ENCODE measurements at places on chromosomes 5 and 9.

DNA sequence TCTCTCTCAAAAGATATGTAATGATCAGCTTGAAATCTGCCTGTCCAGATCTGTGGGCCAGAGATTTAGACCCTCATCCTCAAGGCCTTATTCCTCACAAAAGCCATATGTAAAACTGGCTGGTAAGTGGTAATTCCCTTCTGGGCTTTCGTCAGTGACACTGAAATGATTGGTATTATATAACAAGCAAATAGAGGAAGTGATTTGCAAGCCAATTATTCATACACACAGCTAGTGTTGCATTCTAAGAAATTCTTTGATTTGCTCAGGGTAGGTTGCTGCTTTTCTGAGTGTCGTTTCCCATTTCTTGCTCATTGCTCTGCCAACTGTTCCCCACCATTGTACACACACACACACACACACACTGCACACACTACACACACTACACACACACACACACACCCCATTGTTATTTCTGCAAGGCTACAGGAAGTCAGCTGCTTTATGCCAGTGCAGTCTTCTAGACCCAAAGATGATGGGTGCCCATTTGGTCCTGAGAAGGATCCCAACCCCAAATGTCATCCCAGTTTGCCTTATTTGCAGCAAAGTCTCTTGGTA is 76.8 kb downstream of the PRLR start:
- no peak for DNase-seq

DNA sequence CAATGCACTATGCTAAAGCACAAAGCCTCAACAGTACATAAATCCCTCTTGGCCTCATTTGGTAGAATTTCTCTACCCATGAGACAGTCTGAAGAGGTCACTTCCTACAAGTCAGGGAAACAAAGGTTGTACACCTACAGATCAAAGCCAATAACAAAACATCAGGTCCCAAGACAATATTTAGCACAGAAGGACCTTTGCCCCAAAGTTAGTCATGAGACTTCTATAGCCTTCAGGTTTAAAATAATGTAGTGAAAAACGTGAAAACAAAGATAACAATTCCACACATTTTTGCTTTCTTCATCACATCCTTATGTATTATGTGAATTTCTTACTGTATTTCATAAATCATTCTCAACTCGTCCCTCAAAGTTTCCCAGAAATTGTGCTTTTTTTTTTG is 15.8 kb downstream of the AFF4 start:
- no peak for DNase-seq

DNA sequence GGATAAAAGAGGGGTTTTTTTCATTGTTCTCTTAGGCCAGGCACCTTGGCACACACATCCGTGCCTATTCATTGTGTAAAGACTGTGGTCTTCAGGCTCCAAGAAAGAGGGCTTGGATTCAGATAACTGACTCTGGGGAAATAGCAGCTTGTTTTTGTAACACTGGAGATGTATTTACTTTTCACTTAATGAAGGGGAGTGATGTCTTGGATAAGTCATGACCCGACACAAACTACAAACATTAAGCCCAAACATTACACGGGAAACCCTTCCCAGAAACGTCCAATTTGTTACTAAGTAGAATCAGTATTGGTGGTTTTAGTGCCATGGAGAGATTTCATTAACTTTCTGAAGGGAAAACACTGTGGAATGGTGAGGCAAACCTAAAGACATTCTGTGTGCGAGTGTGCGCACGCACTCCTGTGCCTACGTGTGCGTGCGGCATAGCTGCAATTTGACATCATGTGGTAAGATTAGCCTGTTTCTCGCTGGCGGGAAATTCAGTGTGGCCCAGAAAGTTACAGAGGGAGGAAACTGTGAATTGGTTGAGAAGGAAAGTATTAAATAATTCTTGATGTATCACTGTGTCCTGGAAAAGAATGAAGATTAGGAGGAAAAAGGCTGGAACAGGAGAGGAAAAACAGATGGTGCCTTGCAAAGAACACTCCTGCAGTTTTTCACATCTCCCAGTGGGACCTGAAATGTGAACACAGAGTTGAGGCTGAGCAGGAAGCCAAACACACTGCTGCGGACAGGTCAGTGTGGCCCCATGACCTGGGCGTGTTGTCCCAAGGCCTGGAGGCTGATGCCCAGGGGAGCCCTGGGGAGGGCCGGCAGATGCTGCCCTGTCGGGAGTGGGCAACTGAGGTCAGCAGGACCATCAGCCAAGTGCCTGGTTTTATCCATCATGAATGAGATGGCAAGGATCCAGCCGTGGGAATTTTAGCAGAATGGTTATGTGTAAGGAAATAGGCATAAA is 108.5 kb downstream of the GAS1 start:
- DNase-seq, result no peak

DNA sequence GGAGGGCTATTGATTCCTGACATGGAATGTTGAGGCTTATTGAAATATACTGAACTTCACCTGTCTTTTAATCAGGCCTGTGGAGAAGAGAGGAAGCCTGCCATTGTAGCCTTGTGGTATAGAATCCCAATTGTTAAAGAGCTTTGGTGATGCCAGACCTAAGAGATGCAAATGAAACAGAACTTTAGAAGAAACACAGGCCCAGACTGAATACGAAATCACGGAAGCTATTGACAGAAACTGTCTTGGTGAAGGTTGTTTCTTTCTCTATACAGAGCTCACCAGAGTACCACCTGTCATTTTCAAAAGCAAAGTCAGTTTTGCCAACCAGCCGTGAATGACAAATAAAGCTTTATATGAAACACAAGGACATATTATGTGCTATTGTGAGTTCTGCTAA is 660.3 kb downstream of the ISL1 start:
- DNase-seq, result no peak

DNA sequence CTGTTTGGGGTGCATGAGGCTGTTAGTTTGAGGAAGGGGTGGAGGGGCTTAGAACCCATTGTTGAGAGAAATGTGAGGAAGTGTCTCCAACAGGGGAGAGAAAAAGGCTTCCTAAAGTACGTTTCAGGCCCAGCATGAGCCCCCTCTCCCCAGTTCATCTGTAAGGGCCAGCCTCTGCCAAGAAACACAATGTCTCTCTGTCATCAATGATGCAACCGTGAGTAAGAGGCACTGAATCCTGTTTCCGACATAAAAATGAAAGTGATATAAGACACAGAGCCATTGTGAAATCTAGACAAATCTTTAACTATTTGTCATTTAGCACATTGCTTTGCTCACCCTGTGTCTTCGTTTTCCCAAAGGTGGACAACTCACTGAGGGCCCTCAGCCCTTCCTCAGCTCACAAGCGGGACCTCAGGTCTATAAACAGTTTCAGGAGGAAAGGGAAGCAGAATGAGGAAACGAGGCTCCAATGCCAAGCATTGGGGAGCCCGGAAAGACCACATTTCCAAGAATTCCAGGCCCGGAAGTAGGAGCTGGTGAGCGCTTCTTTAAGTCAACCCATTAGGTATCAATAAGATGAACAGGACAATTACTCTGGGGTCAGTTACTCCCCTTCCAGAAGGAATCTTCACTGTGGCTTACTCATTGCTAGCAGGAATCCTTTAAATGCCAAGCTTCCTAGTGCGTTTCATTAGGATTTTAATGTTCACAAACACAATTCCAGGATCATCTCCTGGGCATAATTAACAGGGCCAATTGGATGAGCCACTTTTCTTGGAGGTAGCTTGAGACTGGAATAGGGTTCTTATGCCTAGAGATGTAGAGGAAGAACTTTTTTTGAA is 59.0 kb upstream of the KLF4 start:
- no peak for DNase-seq

GRCh38 chr5:111694133-111694532 is 62.9 kb downstream of the NREP start:
- no peak for DNase-seq

DNA sequence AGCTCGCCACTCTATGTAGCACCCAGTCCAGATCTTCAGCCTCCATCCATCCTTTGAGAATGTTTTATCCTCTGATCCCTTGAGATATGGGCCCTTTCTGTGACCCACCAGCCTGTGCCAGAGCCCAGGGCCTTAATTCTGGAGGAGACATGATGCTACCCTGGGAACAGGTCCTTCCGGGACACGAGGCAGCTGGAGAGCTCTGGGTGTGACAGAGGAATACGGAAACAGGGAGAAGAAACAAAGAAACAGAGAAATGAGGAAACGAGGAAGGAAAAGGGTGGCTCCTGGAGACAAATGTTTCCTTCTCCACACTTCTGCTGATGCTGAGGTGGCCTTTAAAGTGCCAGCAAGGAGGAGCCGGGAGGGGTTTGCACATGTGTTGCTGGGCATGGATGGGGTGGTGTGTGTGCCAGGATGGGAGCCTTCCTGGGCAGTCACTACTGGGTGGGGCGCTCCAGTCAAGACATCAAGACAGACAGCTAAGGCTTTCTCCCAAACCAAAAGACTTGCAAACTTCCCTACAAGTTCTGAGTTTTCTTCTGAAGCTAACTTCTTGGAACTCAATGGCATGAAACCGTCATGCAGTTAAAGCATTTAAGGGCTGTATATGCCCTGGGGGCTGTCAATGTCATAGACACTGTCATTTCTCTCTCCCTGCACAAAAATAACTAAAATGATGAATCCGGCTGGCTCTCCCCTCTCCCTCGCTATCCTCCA is 22.8 kb upstream of the MARCHF6 start:
- no peak for DNase-seq

DNA sequence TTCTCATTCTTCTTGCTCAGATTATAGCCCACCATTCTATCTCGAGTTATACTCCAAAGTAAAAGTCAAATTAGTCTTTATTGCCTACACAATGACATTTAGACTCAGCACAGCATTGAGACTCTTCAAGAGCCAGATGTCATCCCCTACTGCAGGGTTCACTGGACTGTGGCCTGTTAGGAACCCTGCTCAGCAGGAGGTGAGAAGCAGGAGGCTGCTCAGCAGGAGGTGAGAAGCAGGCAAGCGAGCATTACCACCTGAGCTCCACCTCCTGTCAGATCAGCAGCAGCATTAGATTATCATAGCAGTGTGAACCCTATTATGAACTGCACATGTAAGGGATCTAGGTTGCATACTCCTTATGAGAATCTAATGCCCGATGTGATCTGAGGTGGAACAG is 12.7 kb upstream of the LIFR start:
- peak; percentile 53 for DNase-seq

- DNase-seq, result no peak
Measured at GRCh38 chr5:104084896-104085295, 522.3 kb upstream of the NUDT12 start.

- no peak for DNase-seq
Measured at GRCh38 chr9:114804505-114804904, 1.3 kb downstream of the TNFSF15 start.

GRCh38 chr9:130599625-130600024 is 20.2 kb downstream of the FUBP3 start:
- no peak for DNase-seq

DNA sequence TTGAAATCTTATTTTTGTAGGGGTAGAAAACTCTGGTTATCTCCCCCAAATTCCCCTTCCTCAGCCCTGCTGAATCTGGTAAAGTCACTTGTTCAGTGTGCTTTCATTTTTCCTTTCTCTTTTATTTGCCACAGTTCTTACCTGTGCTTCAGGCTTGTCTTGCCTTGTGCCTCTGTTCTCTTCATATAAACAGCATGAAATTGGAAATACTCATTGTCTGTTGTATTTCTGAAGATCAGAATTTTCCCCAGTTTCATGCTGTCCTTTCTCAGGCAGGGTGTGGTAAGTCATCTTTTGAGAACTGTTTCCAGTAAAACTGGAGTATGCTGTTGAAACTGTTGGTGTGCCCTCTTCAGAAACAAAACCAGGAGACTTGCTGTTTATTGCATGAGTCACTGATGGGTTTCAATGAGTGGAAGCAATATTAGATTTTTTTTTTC is 7.0 kb downstream of the PAM start:
- DNase-seq, result no peak

GRCh38 chr5:160375166-160375565 is 4.7 kb upstream of the C1QTNF2 start:
- DNase-seq, result no peak

GRCh38 chr5:173323106-173323798 is 5.0 kb downstream of the STC2 start:
- no peak for DNase-seq

DNA sequence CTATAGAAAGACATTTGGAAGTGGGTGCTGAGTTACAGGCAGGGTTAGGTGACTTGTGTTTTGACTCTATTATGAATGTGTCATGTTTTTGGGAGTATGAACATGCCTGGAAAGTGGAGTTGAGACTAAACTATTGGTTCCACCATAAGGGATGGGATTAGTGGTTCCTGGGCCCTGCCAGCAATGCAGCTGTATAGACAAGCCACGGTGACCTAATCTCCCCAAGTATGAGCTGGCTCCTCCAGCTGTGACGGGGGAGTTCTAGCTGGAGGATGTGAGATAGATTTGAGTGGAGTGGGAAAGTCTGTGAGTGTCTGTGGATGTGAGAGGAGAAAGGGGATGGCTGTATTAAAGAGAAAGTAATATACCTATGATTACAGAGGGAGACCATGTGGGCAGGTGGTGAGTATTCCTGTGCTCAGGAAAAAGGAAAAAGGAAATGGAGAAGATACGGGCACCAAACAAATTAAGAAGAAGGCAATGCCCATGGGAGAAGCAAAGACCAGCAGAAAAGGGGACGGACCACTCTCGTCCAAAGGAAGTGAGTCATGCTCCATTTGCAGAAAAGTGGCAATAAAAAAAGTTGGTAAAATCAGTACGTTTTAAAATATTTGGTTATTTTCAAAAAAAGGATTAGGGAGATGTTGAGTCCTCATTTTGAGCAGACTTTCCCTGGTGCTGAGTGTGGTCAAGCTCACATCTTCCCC is 48.3 kb upstream of the ICE1 start:
- no peak for DNase-seq

DNA sequence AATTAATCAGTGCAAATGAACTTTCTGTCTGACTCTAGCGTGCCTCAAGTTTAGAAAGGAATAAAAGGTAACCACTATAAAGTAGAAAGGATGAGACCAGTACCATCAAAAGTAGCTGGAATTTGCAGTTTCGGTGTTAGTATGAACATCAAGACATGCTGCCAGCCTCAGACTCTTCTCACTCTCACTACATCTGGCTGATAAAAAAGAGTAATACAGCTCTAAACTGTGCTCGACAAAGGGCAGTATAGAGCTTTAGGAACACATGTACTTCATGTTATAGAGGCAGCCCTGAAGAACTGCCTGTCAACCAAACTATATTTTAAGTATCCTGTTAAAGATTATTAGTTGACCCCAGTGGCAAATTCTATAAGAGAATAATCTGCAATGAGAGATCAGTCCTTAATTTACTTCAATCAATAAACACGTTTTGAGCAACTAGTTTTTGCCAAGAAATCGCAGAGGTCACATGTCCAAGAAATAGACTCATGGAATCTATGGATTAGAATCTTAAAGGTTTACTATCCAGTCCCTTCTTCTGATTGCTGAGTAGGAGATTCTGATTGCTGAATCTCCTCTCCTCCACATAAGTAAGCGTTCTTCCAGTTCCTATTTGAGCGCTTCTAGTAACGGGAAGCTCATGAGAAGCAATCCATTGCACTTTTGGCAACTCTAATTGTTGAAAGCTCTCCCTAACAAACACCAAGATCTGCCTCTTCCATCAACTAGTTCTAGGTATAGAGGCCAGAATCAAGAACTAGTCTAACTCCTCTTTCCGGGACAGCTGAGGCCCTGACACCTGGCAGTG is 941 bp downstream of the XPA start:
- no peak for DNase-seq

All from WERI-Rb-1 (cell line).